GM12878 (cell line): ENCODE measurements at places on chromosomes 2 and 18. TPM values are rescaled to one million over a fixed set of nuclear protein-coding genes. Genes with fewer than 3 reads are reported as not detected.

Gene SEPTIN2
- polyA plus RNA-seq = 315 and 322 TPM in 2 replicates

Gene VIL1
- 0.19 and 0.33 TPM in 2 replicates for polyA plus RNA-seq

Gene ASPRV1
- 0.39 and 0.60 TPM in 2 replicates for polyA plus RNA-seq

Gene STON1
- not detected in 2 replicates for polyA plus RNA-seq

Gene NOSTRIN
- 0.42 and 0.91 TPM in 2 replicates for polyA plus RNA-seq

Gene ATF2
- 41.9 and 44.7 TPM in 2 replicates for polyA plus RNA-seq
